ENCODE measurements at places on chromosomes 1 and 21. TPM values are rescaled to one million over a fixed set of nuclear protein-coding genes. Genes with fewer than 3 reads are reported as not detected.

DNA sequence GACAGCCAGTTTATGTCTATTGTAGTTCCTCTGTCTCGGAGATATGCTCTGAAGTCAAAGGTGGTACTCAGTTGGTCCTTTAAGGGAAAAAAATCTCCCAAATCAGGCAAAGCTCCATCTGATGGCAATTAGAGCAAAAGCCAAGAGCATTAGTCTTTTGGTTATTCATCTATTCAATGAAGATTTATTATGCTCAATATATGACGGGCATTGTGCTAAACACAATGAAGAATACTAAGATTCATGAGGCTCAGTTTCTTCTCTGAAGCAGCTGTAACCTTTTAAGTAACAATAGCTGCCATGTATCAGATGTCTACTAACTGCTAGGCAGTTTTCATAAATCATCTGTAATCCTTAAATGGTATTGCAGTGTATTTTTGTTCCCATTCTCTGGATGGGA is 47.6 kb upstream of the MROH9 start:
- DNase-seq: no peak

DNA sequence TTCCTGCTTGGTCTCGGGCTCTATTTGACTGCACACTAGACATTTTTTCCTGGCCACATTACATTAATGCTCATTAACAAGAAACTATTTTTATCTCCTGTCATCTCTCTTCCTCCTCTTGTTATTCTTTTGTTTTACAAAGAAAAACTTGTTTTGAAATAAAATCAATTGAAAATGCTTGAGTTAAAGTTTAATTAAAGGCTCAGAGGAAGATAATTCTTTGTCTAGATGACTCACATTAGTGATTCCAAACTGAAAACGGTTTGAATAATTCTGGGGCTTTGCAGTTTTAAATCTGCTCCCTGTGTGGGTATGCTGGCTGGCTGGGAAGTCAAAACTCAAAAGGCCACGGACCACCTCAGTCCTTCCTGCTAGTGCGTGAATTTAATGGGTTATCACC is 29.6 kb downstream of the RGS5 start:
- DNase-seq: no peak

- DNase-seq: no peak
Observed at GRCh38 chr21:16072737-16073136, 343.0 kb downstream of the USP25 start.

GRCh38 chr1:176803596-176803995 is 340.6 kb downstream of the PAPPA2 start:
- no peak for DNase-seq

DNA sequence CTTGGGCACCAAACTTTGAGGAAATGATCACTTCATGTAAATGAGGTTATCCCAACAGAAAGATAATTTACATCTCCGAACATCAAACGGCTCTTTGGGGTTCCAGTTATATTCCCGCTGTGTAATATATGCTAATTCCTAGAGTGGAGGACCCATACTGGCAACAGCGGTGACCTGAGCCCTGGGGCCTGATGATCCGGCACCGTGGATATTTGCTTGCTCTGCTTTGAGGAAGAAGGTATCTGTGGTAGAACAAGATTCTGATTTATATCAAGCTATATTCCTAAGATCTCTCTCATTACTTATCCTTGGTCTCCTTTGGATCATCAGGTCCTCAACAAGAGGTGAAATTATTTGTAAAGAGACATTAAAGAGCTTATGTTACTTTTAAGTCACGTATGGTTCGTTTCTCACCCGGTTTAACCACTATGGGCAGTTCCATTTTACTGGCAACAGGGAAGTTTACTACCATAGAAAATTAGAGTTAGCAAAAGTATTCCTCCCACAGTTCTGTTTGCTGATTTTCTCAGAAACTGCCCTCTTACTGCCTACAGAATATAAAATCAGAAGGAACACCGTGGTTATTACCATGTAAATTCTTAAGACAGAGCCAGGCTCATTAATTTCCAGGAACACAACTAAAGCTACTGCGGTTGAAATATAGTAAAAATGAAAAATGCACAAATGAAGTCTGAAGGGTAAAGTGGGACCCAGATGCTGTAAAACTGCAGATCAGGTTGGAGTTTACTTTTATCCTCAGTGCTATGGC is 56.7 kb downstream of the MRPL39 start:
- no peak for DNase-seq

DNA sequence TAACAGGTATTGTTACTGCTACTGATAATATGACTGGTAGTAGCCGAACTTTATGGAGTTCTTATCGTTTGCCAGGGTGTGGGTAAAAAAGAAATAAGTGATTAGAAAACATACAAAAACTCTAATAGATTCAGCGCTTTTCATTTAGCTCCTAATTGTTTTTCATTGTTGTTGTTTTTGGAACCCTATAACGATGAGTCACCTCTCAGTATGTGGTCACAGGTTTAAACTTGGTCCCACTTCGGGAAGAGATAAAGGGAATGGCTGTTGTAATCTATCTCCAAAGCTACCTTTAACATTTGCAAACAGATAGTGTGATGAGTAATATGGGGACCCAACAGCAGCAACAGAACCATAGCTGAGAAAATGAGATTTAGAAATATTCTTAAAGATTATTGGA is 62.7 kb upstream of the BCL10 start:
- DNase-seq: no peak

DNA sequence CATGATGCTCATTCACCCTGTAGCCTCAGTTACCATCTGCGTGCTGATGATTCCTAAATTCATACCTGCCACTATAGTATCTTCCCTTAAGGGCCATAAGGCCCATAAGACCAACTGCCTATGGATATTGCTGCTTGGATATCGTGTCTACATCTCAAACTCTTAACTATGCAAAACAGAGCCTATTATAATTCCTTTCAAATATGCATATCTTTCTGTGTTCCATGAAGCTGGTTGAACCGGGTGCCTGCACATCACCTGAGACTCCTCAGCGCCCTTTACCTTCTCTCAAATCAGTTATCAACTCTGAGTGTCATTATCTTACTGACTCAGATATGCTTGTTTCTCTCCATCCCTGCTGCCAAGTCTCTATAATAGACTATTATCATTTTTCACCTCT is 311.2 kb downstream of the PAPPA2 start:
- no peak for DNase-seq

GRCh38 chr1:84407958-84408422 is 9.7 kb downstream of the DNASE2B start:
- no peak for DNase-seq

- DNase-seq: no peak
Observed at GRCh38 chr1:220544901-220545303, 17.0 kb downstream of the MARK1 start.

DNA sequence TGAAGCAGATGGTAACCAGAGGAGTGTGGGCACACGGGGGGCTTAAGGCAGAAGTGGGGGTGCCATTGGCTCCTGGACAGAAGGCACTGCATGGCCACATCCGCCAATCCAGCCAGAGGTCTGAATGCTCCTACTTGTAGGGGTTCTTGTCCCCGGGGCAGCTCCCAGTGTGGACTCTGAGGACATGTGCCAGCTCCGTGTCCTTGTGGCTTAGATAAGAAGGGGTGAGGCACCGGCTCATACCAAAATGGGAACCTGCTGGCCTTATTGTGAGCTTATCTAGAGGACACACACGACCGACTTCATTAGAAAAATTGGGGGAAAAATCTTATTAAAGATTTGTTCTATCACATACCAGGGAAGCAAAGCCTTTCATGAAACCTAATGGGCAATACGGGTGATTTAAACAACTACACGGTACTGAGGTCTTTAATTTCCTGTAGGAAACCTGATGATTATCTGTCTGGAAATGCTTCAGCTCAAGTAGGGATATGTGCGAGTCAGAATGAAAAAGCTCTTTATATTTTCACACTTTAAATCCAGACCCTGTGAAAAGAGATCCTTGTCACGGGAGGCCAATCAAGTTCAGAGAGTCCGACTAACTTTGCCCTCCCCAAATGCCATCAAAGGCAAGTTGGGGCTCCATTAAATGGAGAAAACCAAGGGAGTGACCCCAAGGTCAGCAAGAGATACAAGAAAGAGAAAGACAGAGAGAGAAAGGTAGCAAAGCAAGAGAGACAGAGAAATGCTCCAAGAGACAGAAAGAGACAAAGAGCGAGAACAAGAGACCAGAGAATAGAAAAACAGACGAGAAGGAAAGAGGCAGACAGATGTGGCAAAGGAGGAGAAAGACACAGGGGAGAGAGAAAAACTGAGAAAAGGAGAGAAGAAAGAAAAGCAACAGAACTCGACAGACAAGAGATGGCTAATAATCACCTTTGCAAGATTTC is 14.1 kb upstream of the KCNN3 start:
- no peak for DNase-seq

DNA sequence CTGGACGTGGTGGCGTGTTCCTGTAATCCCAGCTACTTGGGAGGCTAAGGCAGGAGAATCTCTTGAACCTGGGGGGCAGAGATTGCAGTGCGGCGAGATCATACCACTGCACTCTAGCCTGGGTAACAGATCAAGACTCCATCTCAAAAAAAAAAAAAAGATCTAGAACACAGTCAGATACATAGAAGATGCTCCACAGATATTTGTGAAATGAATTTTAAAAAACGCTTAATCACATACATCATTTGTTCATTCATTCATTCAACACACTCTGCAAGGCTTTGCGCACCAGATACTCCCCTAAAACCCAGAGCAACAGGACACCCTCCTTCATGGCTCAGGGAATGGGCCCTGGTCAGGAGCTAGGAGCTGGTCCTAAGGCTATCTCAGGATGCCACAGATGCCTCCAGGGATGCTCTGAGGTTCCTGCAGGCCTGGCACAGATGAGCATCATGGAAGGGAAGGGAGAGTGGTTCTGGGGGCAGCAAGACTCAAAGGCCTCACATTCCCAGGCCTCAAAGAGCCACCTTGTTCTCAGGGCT is 6.4 kb downstream of the HSPG2 start:
- no peak for DNase-seq

- DNase-seq: no peak
Observed at GRCh38 chr21:31524140-31524539, 135.4 kb upstream of the SOD1 start.

- no peak for DNase-seq
Observed at GRCh38 chr1:225486856-225487255, 59.0 kb upstream of the LBR start.

GRCh38 chr1:108049178-108049819 is 84.3 kb upstream of the VAV3 start:
- DNase-seq: no peak

CR1 gene
- total RNA-seq: not detected

ERICH3 gene
- total RNA-seq: not detected

OR14A16 gene
- total RNA-seq: not detected

AIRE gene
- not detected for total RNA-seq

SRGAP2B gene
- total RNA-seq: 11.0 TPM
